Stimulated activated CD4-positive, alpha-beta T cell treated with anti-CD3 and anti-CD28 coated beads, Interleukin-1b, Interleukin-23, amount 100 ng/mL, for 1 hour (primary cell): ENCODE measurements at places on chromosomes 12 and 14.

GRCh38 chr14:53953828-53954550 lies 2.6 kb downstream of the BMP4 start:
- no peak for DNase-seq

DNA sequence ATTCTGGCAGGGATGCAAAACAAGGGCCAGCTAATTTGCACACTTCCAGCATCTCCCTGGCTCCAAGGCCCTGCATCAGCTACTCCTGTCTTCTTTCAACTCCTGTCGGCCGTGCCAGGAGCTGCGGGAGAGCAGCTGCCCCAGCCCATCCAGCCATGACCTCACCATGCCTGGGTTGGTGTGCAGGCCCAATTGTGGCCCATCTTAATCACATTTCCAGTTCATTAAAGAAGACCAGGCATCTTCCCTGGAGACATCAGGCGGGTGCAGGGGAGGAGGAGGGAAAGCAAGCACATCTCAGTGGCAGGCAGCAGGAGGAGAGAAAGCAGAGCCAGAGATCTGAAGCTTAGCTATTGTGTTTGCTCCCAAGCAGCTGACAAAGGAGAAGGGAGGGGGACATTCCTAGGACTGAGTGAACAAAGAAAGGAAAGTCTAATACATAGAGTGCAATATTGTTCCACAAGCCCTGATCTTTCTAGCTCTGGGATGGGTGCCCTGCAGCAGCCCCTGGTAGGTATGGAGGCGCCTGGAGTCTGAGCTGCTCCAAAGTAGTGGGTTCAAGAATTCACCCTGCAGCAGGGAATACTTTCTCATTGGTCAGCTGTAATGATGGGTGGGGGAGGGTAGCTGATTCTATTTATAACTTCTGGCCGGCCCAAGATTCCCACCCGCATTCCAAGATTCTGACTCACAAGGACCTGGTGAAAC lies 40.1 kb downstream of the VWF start:
- no peak for DNase-seq

DNA sequence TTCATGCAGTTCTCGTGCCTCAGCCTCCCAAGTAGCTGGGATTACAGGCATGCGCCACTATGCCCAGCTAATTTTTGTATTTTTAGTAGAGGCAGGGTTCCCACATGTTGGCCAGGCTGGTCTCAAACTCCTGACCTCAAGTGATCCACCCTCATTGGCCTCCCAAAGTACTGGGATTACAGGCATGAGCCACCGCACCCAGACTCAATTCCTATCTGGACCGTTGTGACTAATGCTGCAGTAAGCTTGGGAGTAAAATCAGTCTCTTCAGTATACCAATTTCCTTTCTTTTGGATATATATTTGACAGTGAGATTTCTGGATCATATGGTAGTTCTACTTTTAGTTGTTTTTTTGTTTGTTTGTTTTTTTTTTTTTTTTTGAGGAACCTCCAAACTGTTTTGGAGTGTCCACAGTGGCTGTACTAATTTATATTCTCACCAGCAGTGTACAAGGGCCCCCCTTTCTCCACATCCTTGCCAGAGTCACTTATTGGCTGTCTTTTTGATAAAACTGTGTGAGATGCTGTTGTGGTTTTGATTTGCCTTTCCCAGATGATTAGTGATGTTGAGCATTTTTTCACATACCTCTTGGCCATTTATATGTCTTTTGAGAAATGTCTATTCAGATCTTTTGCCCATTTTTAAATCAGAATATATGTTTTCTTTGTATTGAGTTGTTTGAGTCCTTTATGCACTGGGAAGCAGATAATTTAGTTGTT lies 37.3 kb upstream of the EVL start:
- no peak for DNase-seq

DNA sequence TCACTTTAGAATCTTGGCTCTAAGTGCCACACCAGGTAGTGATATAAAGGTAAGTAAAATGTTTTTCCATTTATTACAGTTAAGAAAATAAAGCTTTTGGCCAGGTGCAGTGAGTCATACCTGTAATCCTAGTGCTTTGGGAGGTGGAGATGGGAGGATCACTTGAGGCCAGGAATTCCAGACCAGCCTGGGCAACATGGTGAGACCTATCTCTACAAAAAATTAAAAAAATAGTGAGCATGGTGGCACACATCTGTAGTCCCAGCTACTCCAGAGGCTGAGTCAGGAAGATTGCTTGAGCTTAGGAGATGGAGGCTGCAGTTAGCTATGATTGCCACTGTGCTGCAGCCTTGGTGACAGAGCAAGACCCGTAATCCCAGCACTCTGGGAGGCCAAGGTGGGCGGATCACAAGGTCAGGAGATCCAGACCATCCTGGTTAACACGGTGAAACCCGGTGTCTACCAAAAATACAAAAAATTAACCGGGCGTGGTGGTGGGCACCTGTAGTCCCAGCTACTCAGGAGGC lies 5.0 kb downstream of the FANCM start:
- DNase-seq: no peak

DNA sequence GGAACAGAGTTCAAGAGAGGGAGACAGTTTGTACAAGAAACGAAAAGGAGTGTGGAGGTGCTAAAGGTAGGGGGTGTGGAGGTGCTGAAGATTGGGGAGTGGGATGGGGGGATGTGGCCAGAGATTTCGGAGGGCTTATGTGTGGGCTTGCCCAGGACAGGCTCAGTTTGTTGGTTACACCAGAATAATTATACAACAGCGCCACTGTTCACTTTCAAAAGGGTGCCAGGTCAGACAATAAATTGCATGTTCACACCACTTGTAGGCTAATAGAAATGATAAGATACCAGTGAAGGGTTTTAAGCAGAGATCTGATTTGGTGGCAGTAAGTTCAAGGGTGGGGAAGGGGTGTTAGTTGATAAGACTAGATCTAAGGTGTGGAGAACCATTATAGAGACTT lies 75.3 kb downstream of the PRKCH start:
- DNase-seq: no peak
